ENCODE measurements at places on chromosomes 7 and 10. TPM values are rescaled to one million over a fixed set of nuclear protein-coding genes. Genes with fewer than 3 reads are reported as not detected.

PLA2G12B gene
- total RNA-seq = not detected

GRCh38 chr7:47361236-47361635, 220.7 kb downstream of the TNS3 start:
- DNase-seq = no peak

DNA sequence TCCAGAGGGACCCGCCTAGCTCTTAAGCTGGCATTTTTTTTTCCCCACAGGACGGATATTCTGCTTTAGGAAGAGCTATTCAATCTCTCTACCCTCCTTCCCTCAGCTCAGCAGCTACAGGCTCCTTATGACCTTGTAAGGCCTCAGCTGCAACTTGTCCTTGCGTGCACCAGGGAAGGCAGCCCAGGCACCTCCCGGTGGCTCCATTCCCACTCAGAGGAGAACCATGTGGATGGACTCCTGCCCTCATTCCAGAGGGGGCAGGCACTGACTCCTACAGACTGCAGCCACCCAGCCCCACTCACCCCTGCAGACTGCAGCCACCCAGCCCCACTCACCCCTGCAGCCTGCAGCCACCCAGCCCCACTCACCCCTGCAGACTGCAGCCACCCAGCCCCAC, 73.7 kb downstream of the ITIH5 start:
- no peak for DNase-seq

GRCh38 chr10:132239126-132240031, 52.6 kb downstream of the DPYSL4 start:
- DNase-seq = no peak

DNA sequence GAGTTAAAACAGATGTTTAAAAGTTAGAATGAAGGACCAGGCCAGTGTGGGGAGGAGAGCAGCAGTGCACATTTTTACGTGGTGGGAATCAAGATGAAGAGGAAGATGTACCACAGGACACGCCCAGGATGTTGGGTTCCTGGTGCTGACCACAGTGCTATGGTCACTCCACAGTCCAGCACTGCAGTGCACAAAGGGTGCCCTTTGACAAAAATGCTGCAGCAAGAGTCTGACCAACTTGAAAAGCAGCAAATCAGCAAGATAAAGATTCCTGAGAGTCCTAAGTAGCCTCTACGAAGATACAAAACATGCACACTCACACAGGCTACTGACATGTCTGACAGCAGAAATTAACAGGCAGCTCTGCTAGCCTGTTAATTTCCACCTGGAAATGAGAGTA, 107.1 kb downstream of the PIP4K2A start:
- DNase-seq = no peak

DNA sequence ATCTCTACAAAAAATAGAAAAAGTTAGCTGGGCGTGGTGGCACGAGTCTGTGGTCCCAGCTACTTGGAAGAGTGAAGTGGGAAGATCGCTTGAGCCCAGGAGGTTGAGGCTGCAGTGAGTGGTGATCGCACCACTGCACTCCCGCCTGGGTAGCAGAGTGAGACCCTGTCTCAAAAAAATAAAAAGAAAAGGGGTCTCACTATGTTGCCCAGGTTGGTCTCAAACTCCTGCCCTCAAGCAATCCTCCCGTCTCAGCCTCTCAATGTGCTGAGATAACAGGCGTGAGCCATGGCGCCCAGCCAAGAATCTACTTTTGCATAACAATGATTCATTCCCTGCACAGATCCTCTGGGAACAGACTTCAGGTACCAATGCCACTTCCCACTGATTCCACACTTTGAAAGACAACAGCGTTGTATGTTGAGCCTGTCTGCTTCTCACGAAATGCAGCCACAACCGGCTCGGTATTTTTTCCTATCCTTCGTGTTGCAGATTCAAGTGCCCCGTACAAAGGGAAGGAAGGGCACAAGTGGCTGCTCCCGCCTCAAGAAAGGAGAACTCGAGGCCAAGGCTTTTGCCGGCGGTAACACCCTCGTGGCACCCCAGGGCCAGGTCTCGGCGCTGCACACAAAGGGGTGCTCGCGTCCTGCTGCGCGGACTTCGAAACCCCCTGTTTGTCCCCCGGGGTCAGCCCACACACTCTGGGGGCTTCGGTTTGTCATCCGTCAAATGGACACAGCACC, 745 bp downstream of the DAGLB start:
- DNase-seq = no peak

HMX3 gene
- 0.33 TPM for total RNA-seq

DNA sequence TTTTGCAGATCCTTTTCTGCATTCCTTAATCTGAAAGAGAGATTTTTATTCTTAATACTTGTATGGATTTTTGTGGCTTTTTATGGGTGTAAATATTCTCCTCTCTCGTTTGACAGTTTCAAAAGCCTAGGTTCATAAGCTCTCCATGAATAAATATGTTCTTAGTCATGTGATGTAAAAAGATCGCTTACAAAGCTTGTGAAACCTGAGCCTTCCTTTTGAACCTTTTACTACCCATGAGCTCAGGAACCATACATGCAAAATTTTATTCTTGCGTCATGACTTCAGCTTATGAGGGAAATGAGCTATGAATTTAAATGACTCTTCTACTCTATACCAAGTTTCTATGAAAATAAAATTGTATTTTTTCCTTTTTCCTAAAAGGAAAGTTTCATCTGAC, 98.7 kb downstream of the POLL start:
- DNase-seq = no peak

- no peak for DNase-seq
Observed at GRCh38 chr7:122136639-122137245, 7.3 kb downstream of the AASS start.

CALHM1 gene
- total RNA-seq = not detected

- DNase-seq = no peak
Observed at GRCh38 chr10:1609648-1609970, 127.7 kb downstream of the ADARB2 start.

Measured in T-cell (primary cell).